ENCODE measurements at places on chromosomes 3 and 15.

- DNase-seq: no peak
Observed at GRCh38 chr3:14564741-14565140, 24.6 kb upstream of the GRIP2 start.

DNA sequence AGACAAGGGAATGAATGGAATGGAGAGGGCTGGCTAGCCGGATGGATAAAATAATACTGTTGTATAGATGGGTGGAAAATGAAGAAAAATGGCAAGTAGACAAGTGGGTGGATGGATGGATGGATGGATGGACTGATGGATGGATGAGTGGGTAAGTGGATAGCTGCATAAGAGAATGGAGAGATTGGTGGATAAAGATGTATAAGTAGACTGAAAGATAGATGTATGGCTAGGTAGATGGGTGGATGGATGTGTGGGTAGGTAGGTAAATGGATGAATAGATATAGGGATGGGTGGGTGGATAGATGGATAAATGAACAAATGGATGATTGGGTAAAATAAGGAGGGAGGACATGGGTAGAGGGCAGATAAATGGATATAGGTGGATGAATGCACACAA is 13.9 kb downstream of the CPNE9 start:
- no peak for DNase-seq

DNA sequence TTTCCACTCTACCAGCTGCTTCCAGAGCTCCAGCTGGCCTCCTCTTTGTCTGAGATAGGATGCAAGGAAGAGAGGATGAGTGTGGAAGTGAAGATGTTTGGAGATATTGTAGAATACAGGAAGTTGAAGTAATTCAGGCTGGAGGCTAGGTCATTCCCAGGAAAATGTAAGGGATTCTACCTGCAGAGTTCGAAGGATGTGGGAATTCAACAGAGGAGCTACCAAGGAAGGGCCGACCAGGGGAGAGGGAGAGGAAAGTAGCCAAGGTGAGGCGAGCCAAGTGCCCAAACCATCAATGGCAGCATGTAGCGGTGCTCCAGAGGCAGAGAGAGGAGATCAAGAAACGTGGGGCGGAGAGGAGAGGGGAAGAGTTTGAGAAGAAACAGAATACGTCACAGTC is 49.0 kb upstream of the EPHB3 start:
- DNase-seq: no peak

DNA sequence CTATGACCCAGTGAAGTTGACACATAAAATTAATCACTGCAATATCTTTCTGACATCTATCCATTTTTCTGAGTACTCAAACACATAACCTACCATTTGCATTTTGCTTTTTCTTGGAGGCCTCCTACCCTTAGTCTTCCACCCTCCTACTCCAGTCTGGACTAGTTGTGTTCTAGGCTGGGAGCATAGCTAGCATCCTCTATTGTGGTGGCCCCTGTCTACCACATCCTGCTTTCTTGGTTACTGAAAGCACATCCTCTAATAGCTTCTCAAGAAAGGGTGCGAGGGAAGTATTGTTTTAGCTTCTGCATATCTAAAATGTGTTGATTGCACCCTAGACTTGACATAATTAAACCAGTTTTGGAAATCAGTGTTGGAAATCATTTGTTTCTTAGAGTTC is 176.5 kb downstream of the THSD4 start:
- DNase-seq: no peak

- DNase-seq: no peak
Observed at GRCh38 chr3:143956838-143957237, 14.8 kb upstream of the DIPK2A start.

DNA sequence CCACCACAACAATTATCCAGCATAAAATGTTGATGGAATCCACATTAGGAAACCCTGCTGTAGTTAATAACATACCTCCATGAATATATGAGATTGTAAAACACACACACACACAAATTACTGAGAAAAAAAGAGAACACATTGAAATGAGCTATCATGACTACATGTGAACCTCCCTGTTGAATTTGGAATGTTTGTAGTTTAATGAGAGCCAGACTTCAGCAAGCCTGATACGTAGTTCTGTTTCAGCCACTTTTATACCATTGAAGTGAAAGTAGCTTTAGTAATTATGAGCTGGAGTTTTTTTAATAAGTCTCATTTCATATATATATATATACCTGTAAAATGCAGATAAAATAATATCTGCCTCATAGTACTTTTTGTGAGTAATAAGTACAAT is 1146.4 kb downstream of the NAALADL2 start:
- no peak for DNase-seq

GRCh38 chr3:146431240-146431639 is 38.1 kb downstream of the PLSCR2 start:
- no peak for DNase-seq

GRCh38 chr3:129448186-129448895 is 8.3 kb downstream of the IFT122 start:
- no peak for DNase-seq

DNA sequence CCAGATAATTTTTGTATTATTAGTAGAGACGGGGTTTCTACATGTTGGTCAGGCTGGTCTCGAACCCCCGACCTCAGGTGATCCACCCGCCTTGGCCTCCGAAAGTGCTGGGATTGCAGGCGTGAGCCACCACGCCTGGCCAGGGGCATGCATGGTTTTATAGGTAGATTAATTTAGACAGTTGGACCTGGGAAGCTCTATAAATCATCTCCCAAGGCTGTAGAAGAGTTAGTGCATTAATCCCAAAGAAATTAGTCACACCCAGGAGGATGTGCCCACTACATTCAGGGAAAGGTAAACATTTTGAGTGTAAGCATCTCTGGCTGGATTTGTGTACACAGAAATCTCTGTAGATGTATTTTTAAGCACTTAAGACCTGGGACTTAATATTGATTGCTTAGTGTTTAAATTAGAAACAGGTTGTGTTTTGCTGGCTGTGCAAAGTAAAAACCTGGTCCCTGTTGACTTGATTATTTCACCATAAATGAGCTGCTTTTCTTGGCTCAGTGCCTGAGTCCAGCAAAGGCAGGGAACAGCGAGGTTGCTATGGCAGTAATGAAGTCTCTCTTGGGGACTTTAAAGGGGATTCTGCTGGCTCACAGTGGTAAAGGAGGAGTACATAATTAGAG is 19.2 kb downstream of the EXOSC7 start:
- DNase-seq: no peak

DNA sequence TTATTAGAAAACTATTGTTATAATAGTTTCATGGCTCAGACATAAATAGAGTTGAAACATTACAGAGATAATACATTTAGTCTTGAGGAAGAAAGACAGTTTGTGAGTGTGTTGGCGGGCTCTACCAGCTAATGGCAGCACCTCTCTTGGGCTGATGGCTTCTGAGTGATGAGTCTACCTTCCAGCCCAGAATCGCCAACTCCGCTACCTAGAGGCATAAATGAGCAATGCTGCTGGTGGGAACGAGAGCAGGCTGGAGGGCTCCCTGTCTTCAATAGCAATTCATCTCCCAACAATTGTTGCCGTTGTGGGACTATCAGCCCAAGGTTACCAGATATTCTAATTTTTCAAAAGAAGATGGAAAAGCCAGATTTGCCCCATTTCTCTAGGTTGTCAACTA is 388.7 kb downstream of the FOXP1 start:
- no peak for DNase-seq

GRCh38 chr3:41234823-41235721 is 35.8 kb downstream of the CTNNB1 start:
- no peak for DNase-seq

DNA sequence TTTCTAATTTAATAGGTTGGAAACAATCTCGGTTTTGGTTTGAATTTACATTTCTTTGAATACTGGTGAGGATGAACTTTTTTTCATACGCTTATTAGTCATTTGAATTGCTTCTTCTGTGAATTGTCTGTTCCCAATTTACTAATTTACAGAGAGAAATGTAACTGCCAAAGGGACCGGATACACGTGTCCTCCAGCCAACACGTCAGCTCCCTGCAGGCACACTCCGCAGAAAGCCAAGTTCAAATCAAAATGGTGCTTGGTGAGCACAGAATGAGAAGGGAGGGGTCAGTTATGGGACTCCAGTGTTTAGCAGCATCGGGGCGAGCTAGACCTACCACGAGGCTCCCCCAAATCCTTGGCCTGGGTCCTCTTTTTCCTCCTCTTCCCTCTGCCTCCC is 10.8 kb upstream of the TSEN2 start:
- no peak for DNase-seq

- DNase-seq: no peak
Observed at GRCh38 chr3:55782351-55782750, 295.2 kb upstream of the WNT5A start.

GRCh38 chr15:40229956-40230355 is 8.9 kb upstream of the PAK6 start:
- DNase-seq: no peak

GRCh38 chr3:171176244-171176933 is 149.9 kb upstream of the SLC2A2 start:
- no peak for DNase-seq
